ENCODE measurements at places on chromosomes 16 and 17.

GRCh38 chr17:6088141-6088540 lies 18.0 kb downstream of the WSCD1 start:
- DNase-seq = no peak

GRCh38 chr16:7548796-7549318 lies 216.2 kb downstream of the RBFOX1 start:
- DNase-seq = no peak

GRCh38 chr16:228151-228851 lies 948 bp downstream of the LUC7L start:
- DNase-seq = peak; percentile 17

DNA sequence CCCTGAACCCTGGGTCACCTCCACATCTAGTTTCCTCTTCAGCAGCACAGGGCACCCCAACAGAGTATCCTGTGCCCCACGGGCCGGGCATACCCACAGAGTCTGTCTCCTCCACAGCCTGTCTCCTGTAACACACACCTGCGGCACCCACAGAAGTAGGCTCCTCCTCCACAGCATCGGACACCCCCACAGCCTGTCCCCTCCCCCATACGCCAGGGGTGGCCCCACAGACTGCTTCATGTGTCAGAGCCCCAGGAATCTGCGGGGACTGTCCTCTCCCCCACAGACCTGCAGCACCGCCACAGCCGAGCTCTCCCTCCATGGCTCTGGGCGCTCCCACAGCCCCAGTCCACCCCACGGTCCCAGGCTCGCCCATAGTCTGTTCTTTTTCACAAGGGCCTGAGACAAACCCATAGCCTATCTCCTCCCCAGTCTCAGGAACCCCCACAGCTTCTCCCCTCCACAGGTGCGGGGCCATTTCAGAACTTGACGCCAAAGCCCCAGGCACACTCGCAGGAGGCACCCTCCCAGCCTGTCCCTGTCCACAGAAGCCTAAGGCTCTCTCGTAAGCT lies 1.4 kb downstream of the KIAA0753 start:
- DNase-seq = no peak

DNA sequence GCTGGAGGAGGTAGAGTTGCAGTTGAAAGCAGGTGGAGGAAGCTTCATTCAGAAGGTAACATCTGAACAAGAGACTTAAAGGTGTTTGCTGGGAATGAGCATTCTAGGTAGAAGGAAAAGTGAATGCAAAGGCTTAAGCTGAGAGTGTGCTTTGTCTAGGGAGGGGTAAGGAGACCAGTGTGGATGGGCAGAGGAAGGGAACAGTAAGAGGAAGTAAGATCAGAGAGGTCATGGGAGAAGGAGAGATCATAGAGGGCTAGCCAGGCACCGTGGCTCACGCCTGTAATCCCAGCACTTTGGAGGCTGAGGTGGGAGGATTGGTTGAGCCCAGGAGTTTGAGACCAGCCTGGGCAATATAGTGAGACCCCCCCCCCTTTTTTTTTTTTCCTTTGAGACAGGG lies 3.3 kb downstream of the STX4 start:
- DNase-seq = no peak

DNA sequence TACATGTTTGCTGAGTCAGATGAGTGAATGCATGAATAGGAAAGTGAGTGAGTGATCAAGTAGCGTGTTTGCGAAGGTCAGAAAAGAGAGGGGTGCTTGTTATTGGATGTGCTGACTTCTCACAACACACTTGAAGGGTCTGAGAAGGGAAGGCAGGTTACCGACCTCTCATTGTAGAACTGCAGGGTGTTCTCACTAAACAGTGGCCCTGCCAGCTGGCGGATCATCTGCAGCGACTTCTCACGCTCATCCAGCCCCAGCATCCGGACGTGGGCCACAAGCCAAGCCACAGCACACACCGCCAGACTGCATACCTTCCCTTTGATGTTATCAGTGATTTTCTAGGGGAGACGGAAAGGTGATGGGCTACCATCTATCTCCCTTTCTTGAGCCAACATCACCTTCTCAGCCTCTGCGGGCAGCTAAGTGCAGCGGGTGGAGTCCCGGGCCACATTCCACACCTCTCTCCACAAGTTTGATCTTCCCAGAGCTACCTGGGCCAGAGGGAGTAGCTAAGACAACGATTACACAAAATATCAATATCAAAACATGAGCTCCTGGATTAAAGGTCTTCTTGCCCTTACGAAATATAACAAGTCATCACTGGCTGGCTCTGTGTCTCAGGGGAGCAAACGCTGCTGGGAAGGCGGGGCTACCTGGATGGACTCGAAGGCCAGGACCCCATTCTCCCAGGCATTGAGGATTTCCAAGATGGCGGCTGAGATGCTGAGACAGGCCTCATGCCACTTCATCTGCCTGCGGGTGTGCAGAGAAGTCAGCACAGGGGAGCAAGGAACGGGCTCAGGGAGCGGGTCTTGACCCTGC lies 11.0 kb downstream of the CSF3 start:
- no peak for DNase-seq

- peak; percentile 95 for DNase-seq
Measured at GRCh38 chr16:17578981-17579874, 108.5 kb upstream of the XYLT1 start.

DNA sequence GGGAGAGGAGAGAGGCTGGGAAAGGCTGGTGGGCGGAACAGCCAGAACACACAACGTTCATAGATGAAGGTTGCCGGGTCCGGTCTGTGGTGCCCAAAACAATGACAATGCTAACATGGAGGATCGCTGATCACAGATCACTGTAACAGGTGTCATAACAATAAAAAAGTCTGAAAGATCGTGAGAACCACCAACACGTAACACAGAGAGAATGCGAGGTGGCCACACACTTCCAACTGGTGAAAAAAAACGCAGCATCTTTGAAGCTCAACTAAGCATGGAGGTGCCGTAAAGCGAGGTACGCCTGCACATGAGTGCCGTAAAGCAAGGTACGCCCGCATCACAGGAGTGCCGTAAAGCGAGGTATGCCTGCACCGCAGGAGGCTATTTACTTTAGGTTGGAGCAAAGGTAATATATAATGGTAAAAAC lies 42.3 kb downstream of the ABR start:
- DNase-seq = no peak

GRCh38 chr16:82175627-82176026 lies 5.6 kb upstream of the MPHOSPH6 start:
- no peak for DNase-seq
